ENCODE measurements at places on chromosomes 4 and X.

GRCh38 chr4:107453987-107454386, 266.0 kb downstream of the PAPSS1 start:
- no peak for DNase-seq

GRCh38 chrX:31228415-31228832, 156.6 kb upstream of the FTHL17 start:
- DNase-seq, result peak; percentile 47

GRCh38 chr4:130545596-130545995, 1449.6 kb downstream of the C4orf33 start:
- peak; percentile 28 for DNase-seq

DNA sequence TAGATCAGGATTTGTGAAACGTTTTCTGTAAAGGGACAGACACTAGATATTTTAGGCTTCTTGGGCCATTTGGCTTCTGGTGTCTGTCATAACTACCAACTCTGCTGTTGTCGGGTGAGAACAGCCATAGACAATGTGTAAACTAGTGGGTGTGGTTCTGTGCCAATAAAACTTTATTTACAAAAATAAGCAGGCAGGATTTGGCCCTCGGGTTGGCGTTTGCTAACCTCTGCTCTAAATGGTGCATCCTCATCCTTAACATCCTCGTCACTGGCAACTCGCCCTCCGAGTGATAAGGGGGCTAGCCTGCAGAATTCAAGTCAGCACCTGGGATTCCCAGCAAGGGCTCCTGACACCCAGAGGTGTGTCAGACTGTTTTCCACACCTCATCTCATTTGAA, 105.8 kb upstream of the MSX1 start:
- no peak for DNase-seq

- no peak for DNase-seq
These were observed 47.1 kb upstream of the CLCN4 start for GRCh38 chrX:10109695-10110094.

- DNase-seq, result peak; percentile 47
These were observed 54.6 kb upstream of the GPR78 start for GRCh38 chr4:8525383-8526120.

- DNase-seq, result no peak
These were observed 94.8 kb downstream of the LARP7 start for GRCh38 chr4:112731715-112732114.

GRCh38 chr4:79651456-79651855, 243.4 kb upstream of the GK2 start:
- peak; percentile 38 for DNase-seq

GRCh38 chr4:6134612-6135220, 65.6 kb downstream of the JAKMIP1 start:
- DNase-seq, result no peak

- DNase-seq, result no peak
These were observed 68.6 kb downstream of the ENPEP start for GRCh38 chr4:110544594-110544993.

- DNase-seq, result no peak
These were observed 325.2 kb downstream of the NR3C2 start for GRCh38 chr4:148116969-148117368.

DNA sequence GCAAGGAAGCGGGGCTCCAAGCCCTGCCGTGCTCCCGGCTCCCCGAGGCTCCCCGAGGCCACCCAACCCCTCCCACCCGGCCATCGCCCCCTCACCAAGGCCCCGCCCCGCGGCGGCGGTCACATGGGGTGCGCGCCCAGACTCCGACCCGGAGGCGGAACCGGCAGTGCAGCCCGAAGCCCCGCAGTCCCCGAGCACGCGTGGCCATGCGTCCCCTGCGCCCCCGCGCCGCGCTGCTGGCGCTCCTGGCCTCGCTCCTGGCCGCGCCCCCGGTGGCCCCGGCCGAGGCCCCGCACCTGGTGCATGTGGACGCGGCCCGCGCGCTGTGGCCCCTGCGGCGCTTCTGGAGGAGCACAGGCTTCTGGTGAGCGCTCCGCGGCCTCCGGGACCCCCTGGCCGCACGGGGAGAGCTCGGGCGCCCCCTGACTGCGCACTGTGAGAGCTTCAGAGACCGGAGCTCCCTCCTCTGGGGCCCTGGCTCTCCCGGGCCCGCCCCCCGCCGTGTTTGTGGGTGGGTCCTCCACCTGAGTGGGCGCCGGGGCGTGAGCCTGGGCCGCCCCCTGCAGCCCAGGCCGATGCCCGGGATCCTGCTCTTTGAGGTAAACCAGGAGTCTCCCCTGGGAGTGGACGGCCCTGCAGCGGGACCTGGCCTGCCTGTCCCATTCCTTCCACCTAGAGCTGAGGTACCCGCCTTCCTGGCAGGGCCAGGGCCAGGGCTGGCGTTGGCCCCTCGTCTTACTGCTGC, at the start of gene IDUA:
Gene IDUA (plus strand): TSS at position 166 of the 745 bp plus-strand sequence. CDS start 41 bp downstream, at position 207.
- peak; percentile 67 for DNase-seq

DNA sequence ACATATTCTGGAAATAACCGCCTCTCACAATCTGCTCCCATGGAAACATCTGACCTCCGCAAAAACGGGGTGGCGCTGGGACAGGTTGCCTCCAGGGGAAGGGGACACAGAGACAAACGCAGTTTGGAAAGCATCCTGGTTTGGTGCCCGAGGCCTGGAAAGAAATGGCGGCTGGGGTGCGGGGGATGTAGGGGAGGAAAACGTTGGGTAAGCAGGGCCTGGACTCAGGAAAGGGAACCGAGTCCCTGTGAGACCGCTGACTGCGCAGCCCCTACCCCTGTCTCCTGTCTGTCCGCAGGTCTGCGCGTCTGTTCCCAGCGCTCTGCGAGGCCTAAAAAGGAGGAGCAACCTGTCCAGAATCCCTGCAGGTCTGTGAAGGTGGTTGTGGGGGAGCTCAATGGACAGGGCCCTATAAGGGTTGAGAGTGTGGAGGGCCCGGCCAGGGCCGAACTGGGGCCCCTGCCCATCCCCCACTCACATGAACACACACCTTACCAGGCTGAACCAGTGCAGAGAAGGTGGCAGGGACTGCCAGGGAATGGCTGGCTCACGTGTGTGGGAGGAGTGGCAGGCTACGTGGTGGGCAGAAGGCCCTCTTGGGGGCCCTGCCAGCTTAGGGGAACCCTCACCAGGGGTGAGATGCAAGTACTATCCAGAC, 672 bp downstream of the TCEAL3 start:
- no peak for DNase-seq

DNA sequence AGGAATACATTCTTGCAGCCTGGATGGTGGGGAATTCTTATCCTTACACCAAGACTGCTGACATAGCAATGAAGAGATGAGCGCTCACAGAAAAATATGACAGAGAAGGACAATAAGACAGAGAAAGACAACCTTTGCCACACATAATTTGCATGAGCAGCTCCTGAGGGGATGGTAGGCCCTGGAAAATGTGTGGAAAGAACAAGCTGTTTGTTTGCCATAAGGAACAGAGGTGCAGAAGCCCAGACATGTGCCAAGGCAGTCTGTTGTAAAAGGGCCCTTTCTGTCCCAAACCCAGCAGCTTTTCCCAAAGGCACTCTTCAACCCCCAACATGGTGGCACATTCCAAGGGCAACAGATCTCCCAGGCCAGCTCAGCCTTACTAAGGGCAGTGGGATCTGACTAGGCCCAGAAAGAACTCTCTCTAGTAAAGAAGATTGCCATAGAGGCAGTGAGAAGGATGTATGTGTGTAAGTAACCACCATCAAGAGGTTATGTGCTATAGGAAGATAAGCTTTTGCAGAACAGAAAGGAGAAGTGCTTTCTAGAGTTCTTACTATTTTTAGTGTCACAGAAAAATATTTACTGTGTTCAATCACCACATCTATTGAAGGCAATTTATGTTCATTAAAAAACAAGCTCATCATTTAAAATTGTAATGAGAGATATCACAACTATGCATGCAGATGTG, 287.0 kb upstream of the RASGEF1B start:
- no peak for DNase-seq

- DNase-seq, result no peak
These were observed 566 bp downstream of the CORIN start for GRCh38 chr4:47837094-47837907.

DNA sequence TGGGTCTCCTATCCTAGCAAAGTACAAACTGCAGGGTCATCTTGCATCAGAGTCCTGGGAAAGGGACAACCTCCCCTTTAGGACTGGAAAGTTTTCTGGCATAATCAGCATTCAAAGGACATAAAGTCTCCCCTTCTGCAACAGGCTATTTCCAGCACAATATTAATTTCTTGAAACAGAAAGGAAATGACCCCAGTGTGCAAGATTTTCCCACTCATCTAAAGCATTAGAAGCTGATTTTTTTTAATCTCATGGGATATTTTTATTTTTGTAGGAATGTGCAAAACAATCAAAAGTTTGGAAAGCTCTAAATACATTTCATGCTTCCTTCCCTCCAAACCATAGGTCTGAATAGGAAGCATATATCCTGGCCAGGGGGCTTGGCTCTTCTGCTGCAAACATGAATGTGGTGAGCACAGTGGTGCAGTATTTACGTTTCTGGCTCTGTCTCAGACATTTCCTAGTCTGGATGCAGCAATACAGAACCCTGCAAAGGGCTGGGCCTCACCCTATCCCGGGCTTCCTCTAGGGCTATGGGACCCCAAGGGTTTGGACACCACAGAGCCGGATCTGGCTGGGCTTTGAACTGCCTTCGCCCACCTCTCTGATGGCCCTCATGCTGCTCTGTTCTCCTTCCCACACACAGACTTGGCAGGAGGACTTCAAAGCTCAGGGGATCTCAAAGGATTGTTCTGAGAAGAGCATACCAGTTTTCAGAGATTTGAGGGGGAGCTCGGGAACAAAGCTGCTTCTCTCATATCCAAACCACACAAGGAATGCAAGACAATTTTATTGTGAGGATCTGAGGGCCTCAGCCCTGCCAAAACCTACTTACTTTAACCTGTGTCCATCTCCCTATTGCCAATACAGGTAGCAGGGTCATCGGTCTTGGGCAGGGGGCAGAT, 64.9 kb downstream of the POLR2B start:
- DNase-seq, result peak; percentile 79

GRCh38 chr4:141614878-141615586, 21.4 kb upstream of the IL15 start:
- no peak for DNase-seq

GRCh38 chr4:22240814-22241213, 275.1 kb downstream of the ADGRA3 start:
- no peak for DNase-seq

- peak; percentile 53 for DNase-seq
These were observed 34.7 kb downstream of the SLC25A5 start for GRCh38 chrX:119502727-119503483.

DNA sequence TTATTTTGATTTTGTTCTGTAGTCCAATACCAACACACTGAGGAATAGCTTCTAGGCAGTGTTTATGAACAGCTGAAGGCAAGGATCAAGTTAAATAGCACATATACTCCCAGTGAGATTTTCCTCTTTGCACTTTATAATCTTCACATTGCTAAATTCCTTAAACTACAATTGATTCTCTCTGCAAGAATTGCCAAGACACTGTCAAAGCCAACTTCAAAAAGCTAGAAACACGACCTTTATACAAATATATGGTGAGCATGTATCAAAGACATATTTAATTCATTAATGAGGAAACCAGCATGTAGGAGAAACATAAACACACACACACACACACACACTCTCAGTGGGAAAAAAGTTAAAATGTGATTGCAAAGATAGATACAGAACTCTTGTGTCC, 86.4 kb upstream of the FAM9C start:
- DNase-seq, result no peak

DNA sequence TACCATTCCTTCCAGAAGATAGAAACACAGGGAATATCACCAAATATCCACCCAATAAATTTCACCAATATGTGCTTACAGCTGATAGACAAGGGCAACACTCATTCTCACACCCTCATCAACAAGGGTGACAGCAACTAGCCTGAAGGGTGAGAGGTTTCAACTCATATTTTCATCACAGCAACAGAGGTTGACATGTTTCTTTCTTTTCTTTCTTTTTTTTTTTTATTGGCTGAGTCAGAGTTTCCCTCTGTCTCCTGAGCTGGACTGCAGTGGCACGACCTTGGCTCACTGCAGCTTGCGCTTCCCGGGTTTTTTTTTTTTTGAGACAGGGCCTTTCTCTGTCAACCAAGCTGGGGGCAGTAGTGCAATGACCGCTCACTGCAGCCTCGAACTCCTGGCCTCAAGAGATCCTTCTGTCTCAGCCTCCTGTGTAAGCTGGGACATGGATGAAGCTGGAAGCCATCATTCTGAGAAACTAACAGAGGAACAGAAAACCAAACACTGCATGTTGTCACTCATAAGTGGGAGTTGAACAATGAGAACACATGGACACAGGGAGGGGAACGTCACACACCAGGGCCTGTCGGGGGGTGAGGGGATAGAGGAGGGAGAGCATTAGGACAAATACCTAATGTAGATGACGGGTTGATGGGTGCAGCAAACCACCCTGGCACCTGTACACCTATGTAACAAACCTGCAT, 27.5 kb upstream of the ASMTL start:
- DNase-seq, result no peak

DNA sequence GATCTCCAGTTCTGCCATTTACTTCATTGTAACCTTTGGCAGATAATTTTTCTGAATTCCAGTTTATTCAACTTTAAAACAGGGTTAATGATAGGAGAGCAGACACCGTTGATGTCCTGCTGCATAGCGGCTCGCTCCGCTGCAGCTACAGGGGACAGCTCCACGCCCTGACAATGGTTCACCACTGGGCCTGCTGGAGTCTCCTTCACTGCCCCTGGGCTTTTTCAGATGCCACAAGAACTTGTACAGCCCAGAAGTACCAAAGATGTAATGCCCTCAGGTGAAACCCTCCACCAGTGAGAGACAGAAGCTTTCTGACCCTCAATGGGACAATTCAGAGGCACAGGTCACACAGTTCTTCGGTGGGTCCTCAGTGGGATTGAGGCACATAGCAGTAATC, 22.7 kb upstream of the SEPTIN11 start:
- DNase-seq, result no peak

DNA sequence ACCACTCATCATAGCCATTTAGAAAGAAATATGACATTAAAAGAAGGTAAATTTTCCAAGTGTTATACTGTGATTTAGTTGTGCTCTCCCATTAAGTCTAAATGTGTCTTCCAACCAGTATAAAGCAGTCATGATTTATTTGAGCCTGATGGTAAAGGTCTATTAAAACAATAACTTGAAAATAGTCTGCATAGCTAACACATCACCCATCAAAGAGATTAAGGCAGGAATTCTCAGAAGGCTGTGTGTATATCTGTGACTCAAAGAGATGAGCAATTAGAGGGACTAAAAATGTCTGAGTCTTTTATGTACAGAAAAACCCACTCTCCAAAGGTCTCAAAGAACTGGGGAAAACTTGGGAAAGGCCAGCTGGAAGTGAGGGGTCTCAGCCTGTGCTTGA, 70.3 kb upstream of the IQCM start:
- DNase-seq, result peak; percentile 35

DNA sequence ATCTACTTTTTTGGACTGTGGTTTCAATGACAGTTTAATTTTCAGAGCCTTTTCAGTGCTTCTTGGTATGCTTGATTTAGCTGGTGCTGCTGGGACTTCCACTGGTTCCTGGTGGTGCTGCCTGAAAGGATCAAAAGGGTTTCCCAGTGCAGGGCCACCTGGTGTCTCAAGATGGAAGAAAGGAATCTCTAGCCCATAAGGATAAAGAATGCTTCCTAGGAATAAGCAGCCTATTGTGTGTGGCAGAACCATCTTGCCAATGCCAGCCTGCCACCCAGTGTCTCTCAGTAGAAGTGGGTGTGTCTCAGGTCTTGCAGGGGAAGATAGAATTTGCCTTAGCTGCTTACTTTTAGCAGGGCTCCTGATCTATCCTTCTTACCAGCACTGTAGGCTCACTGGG, 15.0 kb upstream of the RAI2 start:
- no peak for DNase-seq

GRCh38 chrX:125492439-125492838, 172.8 kb downstream of the TEX13C start:
- no peak for DNase-seq
